ENCODE measurements at places on chromosomes 5 and 9.

DNA sequence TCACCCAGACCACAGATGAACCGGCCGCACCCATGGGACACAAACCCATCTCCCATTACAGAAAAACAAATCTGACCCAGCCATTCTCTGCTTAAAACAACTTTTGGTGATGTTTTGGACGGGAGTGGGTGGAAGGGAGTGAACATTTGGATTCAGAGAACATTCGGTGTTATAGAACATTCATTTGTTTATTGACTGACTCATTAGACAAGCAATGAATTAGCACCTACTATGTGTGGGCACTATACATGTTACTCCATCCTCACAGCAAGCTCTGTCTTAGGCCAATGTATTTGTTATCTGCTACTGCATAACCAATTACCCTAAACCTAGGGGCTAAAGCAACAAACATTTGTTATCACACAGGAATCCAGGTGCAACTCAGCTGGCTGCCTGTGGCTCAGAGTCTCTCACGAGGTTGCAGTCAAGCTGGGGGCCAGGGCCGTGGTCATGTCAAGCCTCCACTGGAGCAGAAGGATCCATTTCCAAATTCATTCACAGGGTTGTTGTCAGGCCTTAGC lies 5.1 kb upstream of the ERGIC1 start:
- no peak for DNase-seq

DNA sequence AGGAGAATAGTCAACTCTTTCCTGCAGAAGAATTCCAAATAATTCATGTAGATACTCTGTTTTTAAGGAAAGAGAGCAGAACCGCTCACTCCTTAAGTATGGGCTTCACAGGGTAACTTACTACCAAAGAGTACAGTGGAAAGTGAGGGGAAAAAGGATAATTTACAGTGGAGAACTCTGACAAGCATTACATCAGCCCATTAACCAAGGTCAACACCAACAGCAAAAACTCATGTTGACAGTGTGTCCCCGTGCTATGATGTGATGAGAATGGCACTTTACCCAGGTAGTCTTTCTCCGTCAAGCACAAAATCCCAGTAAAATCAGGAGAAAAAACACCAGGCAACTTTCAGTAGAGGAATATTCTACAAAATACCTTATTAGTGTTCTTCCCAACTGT lies 104.3 kb downstream of the ADCY2 start:
- DNase-seq = no peak

- no peak for DNase-seq
Measured at GRCh38 chr9:121962421-121962820, 130.7 kb downstream of the TTLL11 start.

DNA sequence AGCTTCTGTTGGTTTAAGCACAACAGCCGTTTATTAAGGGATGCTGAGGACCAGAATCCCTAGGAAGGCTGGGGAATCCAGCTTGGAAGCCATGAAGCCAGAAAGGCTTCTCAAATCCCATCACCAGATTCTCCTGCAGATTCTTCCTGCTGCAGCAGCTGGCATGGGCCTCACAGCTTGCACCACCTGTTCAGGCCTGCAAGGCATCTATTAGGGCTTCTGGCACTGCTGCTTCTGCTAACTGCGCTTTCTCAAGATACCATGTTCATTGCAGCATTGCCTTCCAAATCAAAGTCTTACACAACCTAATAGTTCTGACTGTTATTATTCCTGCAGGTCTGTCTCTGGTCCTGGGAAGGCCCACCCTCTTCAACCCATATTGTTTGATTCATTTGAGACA lies 51.2 kb upstream of the ZNF366 start:
- no peak for DNase-seq

DNA sequence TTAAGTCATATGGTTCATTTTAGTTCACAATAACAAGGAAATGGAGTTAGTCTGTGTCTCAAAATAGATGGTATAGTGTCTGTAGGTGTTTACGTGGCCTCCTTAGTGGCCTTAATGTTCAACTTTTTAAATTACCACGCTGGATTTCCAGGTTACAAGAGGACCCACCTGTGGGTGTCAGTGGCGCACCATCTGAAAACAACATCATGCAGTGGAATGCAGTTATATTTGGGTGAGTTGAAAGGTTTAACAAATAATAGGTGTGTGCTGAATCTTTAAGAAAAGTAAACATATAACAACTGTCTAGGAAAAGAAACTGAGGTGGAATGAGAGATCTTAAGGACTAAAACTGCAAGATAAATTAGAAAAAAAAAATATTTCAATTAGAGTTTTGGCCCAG lies 2.9 kb downstream of the UBE2B start:
- no peak for DNase-seq

DNA sequence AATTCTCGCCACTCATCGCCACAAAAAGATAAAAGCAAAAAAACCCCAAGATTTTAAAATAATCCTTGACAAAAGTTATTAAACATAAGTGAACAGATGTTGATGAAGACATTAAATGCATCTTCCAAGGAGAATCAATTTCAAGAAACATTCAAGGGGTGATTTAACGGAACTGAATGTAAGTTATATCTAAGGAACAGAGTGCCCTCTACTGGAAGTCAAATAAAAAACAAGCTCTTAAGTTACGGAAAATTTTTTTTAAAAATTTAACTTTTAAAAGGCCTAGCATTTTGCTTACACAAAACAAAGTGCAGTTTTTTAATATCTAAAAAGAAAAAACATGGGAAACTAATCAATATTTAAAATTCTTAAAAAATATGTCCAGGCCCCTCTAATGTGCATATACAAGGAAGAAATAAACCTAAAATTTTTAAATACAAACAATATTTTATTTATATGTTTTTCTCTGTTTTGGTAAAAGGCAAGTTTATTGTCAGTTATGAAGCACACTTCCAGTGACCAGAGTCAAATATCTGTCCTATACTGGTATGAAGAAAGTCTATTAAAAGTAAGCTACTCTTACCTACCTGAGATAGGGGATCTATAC lies 28.0 kb downstream of the TEX10 start:
- DNase-seq = no peak

- no peak for DNase-seq
Measured at GRCh38 chr5:52603778-52604554, 183.8 kb upstream of the ITGA1 start.
